SK-MEL-5 (cell line): ENCODE measurements at places on chromosomes 13 and 19. TPM values are rescaled to one million over a fixed set of nuclear protein-coding genes. Genes with fewer than 3 reads are reported as not detected.
A peak's percentile ranks its signal among the peaks of the same experiment; 100 is the strongest.

DNA sequence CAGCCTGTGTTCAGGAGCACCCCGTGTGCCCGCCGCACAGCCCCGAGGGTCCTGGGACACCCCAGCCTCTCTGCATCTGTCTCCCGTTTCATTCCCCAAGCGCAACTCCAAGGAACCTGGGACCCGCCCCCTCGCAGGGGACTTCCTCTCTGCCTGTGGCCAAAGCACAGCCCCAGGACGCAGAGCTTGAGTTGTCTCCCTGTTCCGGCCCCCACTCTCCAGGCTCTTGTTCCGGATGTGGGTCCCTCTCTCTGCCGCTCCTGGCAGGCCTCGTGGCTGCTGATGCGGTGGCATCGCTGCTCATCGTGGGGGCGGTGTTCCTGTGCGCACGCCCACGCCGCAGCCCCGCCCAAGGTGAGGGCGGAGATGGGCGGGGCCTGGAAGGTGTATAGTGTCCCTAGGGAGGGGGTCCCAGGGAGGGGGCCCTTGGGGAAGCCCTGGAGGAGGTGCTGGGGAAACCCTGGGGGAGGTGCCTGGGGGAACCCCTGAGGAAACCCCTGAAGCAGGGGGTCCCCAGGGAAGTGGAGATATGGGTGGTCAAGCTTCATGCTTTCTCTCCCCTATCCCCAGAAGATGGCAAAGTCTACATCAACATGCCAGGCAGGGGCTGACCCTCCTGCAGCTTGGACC is 1.3 kb downstream of the HCST start:
- peak; percentile 65 for DNase-seq

DNA sequence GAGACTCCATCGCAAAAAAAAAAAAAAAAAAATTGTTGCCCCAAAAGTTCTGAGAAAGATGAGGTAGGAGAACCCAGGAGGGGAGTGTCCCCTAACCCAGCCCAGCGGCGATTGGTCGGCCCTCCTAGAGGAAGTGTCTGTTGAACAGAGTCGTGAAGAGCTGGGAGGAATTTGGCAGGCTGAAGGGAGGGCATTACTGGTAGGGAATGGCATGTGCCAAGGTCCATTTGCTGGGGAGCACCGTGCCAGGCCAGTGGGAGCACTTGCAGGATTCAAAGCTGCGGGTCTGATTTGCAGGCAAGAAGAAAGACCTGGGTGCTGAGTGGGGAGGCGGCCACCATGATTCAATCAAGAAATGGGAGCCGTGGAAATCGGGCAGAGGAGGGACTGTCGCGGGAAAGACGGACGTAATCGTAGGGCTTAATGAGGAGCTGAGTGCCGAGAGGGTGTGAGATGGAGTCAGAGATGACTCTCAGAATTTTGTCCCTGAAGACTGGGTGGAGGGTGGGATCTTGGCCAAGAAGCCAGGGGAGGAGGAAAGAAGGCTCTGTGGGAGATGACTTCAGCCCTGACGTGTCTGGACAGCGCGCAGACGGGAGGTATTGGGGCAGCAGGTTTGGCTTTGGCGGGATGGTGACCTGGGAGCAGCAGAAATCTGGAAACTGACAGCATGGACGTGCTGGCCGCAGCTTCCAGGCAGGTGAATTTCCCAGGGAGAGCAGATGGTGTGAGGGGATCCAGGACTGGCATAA is 15.4 kb downstream of the CERS4 start:
- no peak for DNase-seq

- no peak for DNase-seq
These were observed 17.6 kb upstream of the GSX1 start for GRCh38 chr13:27774651-27775050.

DNA sequence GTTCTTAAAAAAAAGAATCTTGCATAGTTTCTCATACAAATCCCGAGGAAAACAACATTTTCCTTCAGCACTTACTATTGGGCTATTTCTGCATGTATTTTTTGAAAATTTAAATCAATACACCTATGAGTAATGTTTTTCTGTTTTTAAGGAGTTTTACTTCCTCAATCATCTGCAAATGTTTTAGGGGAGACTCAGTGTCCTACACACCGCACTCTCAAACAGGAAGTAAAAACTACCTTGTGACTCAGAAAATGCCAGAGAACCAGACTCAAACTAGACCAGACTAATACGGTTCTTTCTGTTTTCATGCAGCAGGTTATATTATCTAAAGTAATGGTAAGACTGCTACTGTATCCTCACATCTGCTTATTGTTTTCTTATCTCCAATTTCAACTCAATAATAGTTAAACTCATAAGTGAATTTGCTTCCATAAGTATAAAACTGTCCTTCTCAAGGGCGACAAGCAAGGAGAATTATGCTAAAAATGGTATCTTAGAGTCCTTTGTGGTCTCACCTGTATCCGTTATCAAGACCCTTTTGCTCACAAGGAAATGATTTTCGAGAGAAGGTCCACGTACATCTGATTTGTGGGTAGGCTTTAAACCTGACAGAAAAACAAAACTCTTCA is 52.5 kb downstream of the FLT3 start:
- no peak for DNase-seq

- DNase-seq, result no peak
These were observed 342.2 kb downstream of the DACH1 start for GRCh38 chr13:71524613-71525304.

GRCh38 chr13:89897681-89898080 is 1449.8 kb upstream of the MIR17HG start:
- DNase-seq, result no peak

DNA sequence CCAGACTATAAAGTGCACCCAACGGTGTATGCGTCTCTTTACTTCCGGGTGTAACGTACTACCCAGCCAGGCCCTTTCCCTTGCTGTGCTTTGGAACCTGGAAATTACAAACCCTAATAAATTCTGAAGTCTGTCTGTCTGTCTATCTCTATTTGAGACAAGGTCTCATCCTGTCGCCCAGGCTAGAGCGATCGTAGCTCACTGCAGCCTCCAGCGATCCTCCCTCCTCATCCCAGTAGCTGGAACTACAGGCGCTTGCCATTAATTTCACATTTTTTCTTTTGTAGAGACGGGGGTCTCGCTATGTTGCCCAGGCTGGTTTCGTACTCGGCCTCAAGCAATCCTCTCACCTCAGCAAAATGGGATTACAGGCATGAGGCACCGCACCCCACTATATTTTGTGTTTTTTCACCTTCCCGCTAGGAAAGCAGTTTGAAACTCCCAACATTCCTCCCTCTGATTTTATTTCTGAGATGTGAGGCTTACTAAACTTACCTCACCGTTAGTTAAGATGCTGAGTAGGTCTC is 469 bp upstream of the RNF6 start:
- DNase-seq, result no peak

- DNase-seq, result peak; percentile 17
These were observed 34.3 kb downstream of the ATP4B start for GRCh38 chr13:113623491-113624234.

DNA sequence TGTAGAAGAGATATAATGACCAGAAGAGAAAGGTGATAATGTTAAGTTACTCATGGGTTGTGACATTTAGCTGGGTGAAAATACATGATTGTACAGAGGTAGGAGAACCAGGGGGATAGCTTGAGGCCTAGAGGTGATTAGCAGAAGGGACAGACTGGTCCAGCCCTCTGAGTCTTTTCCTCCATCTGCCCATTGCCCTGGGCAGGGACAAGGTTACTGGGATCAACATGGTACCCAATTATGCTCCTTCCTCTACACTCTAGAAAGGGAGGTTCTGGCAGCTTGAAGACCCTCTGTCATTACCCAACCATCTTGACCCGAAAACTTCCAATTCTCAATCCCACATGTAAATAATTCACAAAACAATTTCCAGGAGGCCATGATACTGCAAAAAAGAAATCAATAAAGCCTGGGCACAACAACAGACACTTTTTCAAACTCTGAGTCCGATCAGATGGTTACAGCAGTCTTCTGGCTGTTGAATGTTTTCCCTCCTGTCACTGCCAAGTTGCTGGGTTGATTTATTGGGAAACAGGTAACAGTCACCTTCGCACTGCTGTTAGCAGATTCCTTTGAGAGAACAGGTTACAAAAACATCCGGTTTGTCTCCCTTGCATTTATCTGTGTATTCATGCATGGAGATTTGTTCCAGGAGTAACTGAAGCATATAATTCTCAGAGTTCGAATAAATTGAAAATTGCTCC is 239.1 kb upstream of the HTR2A start:
- no peak for DNase-seq

DNA sequence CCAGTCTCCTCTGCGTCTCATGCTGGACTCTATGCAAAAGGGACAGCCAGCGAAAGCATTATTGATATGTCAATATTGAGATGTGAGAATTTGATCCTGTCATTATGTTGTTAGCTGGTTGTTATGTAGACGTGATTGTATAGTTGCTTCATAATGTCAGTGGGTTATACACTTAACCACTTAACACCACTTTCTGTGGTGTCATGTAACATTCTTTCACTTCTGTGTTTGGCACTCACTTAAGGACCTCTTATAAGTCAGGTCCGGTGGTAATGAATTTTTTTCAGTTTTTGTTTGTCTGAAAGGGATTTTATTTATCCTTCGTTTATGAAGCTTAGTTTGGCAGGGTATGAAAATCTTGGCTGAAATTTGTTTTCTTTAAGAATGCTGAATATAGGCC is 7.1 kb upstream of the SIGLEC7 start:
- DNase-seq, result no peak

- DNase-seq, result no peak
These were observed 3.6 kb downstream of the RGCC start for GRCh38 chr13:41460930-41461329.

- DNase-seq, result no peak
These were observed 965.0 kb upstream of the SPRY2 start for GRCh38 chr13:81305928-81306327.

- DNase-seq, result no peak
These were observed 560.2 kb downstream of the DACH1 start for GRCh38 chr13:71306821-71307220.

DNA sequence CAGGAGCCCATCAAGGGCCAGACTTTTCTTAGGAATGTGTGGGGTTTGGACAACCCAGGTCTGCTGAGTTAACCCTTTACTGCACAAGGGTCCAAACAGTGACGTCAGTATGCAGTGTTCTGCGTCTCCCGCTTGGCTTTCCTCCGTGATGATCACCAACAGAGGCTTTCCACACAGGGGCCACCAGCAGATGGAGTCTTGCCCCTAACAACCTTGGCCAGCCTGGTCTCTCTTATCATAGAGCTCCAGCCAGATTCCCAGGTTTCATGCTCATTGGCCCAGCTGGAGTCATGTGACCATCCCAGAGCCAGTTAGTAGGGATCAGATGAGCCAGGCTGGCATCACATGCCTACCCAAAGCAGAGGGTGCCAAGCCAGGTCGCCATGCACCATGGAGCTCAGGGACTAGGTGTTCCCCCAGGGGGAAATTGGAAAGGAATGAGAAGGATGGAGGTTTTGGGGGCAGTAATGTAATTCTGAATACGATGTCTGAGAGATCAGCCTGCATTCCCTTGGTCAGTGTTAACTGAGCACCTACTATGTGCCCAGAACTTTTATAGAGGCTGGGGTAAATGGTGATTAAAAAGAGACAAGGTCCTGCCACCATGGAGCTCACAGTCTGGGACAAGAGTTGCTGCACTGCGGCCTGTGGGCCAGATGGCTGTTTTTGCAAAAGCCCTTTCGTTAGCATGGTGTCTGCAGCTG is 61.2 kb downstream of the MYH14 start:
- DNase-seq, result peak; percentile 65

GRCh38 chr19:1070931-1071791 is 4.2 kb downstream of the ARHGAP45 start:
- no peak for DNase-seq

CYP4F3 gene
- not detected in 2 replicates for total RNA-seq

KIR2DL4 gene
- not detected in 2 replicates for total RNA-seq

DLEU7 gene
- not detected in 2 replicates for total RNA-seq

EID2B gene
- total RNA-seq, result 4.2 and 4.3 TPM in 2 replicates

UBL3 gene
- 84.9 and 89.2 TPM in 2 replicates for total RNA-seq

NRTN gene
- 2.7 and 4.8 TPM in 2 replicates for total RNA-seq
